ENCODE measurements at places on chromosomes 2 and 18.

DNA sequence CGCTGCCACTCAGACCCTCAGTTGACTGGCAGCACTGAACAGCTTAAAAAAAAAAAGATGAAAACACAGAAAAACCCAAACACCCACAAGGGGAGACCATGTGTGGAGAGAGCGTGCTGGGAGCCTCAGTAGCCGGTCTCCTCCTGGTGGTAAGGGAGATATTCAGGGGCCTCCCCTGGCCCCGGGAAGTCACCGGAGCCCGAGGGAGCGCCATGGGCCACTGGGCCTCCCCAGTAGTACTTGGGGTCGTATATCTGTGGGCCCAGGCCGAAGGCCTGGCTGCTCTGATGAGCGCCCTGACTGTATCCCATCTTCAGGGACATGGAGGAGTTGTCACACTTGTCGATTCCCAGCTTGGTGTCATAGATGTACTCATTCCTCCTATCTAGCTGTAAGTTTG, 145.7 kb upstream of the TEKT4 start:
- no peak for DNase-seq

DNA sequence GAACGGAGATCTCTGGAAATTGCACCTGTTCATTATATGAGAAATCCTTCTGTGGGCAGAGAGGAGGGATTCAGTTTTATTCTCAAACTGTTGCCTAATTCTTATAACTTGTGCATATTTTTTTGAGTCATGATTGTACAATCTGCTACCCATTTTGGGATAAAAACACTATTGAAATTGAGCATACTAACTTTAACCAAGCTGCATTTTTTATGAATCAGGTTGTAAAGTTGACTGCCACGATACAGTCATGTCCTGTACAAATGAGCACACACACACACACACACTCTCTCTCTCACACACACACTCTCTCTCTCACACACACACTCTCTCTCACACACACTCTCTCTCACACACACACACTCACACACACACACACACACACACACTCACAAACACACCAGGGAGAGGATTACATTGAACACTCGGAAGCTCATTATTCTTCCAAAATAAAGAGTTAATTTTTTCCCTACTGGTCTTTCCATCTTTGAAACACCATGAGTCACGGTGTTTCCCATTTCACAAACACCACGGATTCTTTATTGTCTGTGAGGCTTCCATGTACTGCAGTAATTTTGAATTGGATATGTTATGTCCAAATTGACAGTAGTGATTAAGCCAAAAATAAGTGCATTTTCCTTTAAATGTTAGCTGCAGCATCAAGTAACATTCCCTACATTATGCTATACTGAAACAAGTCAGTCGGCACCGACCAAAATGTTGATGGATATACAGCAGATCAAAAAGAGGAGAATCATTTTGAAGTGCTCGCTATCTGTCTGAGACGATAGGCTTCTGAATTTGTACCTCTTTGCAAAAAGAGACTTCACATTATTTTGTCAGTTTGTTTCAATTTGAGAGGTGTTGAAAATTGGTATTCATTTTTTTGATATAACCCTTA, 216.9 kb downstream of the ARHGAP15 start:
- DNase-seq, result no peak

GRCh38 chr2:5722236-5722635, 30.1 kb downstream of the SOX11 start:
- no peak for DNase-seq

DNA sequence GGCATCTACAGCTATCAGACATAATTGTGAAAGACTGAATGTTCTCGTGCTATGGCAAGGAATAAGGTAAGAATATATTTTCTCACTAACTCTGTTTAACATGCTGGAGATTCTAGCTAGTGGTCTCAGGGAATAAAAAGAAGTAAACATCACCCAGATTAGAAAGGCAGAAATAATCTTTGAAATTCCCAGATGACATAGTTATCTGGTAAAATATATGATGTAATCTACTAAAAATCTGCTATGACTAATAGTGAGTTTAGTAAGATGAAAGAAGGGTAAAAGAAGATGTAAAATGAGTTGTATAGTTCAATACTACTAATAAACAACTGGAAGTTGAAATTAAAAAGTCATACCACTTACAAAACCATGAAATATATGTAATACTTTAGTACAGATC, 134.2 kb downstream of the DSC3 start:
- no peak for DNase-seq

DNA sequence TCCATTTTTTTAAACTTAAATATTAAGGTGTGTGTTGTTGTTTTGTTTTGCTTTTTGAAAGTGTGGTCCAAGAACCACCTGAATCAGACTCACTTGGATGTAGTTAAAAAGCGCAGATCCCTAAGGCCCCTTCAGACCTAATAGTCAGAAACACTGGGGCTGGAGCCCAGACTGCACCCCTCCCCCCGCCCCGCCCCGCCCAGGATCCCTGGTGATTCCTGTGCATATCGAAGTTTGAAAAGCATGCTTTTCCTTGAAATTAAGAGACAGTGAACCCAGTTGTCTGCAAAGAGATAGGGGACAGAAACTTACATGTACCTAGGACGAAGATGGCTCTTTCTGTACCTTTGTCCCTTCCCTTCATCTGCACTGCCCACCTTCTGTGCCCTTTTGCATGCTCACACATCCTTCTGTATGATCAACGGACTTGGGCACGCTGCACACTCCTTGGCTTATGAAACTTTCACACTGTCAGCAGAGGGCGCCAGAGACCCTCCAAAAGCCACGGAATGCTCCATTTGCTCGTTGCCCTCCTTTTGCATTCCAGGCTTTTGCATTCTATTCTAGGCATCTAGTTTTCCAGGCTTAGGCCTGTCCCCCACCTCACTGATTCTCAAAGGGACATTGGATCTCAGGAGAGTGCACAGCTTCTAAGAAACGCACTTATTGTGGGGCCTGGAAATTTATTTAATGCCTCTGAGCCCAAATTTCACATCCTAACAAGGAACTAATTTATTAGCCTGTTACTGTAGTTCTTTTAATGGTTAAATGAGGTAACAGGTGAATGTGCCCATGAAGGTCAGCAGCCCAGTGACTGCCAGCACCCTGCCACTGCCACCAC, 32.8 kb upstream of the SLC14A1 start:
- peak; percentile 67 for DNase-seq

GRCh38 chr2:40511661-40512213, 59.8 kb upstream of the SLC8A1 start:
- DNase-seq, result peak; percentile 55

GRCh38 chr2:237630216-237631000, 3.0 kb downstream of the LRRFIP1 start:
- DNase-seq, result no peak

DNA sequence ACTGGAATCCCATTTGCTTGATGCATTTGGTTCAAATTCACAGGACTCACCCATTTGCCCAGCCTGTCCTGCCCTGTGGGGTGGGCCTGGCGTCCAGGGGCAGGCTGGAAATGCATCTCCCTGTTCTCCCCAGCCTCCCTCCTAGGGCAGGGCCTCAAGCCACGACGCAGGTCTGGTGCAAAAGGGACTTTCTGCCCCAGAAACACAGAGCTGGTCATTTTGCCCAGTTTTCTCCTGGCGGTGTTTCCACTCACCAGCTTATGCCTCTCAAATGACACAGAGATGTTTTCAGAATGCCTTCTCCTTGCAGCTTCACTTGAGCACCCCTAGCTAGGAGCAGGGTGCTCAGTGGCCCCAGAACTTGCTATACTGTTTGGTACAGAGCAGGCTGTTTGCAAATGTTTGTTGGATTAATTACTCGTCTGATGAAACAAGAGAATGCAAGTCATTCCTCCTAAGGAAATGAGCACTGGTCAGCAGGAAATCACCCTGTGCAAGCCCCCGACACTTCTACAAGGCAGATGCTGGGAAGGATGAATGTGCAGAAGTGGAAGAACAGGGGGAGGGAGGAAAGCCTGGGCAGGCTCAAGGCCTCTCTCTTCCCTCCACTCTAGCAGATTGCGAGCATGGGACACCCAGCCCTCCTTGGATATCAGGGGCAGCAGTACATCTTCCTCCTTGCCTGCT, 164.3 kb upstream of the APCDD1 start:
- DNase-seq, result no peak

DNA sequence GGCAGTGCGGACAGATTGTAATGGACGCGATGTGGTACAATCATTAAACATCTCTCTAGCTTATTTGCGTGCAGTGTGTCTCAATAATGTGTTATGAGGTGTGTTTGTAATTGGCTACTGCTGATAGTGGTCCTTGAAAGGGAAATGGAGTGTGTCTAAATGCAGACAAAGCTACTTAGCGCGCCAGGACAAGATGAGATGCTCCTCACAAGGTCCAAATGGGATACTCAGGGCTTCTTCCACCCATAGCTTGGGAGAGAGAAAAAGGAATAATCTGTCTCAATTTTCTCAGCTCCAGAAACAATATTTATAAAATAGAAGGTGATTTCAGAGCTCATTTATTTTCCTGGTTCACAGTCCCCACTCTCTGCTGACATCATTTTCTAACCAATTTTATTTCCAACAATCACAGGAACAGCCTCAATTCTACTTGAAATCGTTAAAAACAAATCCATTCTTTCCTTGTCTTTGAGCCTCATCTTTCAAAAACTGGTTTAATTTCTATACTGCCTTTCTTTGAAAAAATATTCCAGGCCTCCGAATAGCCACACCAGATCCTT, 28.5 kb downstream of the GALNT14 start:
- no peak for DNase-seq

GRCh38 chr18:23337599-23338444, 115.3 kb upstream of the RIOK3 start:
- DNase-seq, result peak; percentile 26

GRCh38 chr2:150487537-150488429, at the start of gene RND3:
TSS of gene RND3 (minus strand) at chr2:150487667. CDS start at chr2:150487417, 250 bp downstream.
- DNase-seq, result peak; percentile 99

DNA sequence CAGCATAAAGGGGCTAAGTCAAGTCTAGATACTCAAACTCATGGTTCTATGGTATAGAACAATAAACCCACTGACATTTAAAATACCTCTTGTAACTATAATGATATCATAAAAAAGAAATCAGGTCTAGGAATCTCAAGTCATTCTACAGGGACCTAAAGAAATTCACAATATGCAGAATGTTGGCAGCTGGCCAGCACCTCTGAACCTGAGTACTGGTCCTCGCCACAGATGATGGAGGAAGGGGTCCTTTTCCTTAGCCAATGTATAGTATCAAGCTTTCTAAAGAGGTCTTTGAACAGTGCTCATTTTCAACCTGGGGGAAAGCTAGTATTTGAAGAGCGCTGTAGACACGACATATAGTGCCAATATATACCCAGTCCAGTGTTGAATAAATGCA, 108.4 kb upstream of the ITGB6 start:
- DNase-seq, result no peak

DNA sequence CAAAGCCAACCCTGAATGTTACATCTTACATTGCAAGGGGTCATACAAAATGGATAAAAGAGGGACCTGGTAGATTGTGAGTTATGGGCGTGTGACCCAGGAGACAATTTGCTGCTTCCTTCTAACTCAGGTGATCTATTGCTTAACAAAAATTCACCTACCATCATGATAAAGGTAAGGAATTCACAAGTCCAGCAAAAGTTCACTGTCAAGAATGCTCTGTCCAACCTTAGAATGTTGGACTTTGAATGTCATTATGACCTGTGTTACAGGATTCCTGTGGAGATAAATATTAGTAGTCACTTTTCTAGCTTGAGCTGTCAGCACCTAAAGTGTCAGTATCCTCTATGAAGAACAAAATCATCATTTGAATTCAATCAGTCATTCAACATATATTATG, 7.9 kb upstream of the KLF7 start:
- DNase-seq, result no peak

- no peak for DNase-seq
Measured at GRCh38 chr2:65511306-65511705, 78.9 kb upstream of the SPRED2 start.

GRCh38 chr2:109284826-109285225, 155.8 kb downstream of the SH3RF3 start:
- no peak for DNase-seq

DNA sequence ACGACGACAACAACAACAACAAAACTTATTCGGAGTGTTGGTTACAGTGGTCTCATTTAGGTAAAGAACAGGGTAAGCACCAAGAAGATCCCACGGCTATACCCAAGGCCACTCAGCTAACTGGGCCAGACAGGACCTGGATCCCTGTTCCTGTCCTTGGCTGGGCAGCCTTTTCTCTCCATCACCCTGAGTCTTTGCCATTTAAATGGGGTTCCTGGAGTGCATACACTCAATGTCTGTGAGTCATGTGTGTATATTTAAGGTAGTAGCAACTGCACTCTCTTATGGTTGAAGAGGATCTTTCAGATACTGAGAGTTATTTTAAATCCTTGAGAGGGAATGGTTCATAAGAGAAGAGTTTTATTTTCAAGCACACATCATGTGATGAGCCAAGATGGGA, 35.3 kb downstream of the ADCYAP1 start:
- no peak for DNase-seq

DNA sequence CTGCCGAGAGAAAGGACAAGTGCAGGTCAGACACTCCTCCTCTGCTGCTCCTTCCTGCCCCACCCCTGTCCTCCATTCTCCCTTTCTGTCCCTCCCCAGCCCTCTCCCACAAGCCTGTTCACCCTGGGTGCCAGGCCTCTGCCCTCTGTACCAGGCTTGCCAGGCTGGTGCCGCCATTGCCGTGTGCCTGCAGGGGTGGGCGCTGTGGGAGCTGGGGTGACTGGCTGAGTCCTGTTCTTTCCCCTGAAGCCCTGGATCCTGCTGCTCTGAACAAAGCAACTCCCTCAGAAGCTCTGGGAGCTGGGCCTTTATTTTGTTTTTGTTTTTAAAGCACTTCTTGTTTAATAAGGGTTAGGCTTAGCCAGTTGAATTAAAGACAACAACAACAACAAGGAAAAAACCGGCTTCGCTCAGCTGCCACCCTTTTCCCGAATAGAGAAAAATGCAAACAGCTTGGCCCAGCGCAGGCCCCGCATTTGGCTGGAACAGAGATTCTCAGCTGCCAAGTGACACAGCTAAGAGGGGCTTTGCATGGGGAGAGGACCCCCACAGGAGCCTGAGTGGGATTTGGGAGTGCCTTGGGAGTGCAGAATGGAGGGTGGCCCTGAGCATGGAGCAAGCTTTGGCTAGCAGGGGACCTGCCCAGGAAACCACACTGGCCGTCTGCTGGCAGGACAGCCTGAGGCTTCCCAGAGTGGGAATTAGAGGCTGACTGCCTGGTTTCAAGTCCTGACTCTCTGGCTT, 9.1 kb downstream of the PCARE start:
- DNase-seq, result no peak

- DNase-seq, result no peak
Measured at GRCh38 chr2:142234741-142235140, 103.9 kb upstream of the LRP1B start.

DNA sequence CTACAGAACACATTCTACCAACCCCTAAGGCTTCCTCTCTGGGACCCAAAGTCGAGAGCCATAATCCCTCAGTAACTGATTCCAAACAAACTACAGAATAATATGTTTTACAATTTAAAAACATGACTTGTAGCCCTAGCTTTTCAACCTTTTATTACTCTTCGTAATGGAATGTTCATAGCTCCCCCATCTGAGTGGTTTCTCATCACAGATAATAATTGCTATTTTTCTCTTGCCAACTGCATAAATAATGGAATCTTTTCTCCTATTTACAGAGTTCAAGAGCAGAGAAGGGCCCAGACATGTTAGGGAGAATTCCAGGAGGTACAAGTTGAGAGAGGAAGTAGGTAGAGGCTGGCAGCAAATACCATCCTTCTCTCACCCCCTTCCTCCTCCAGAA, 59.9 kb upstream of the CERS6 start:
- DNase-seq, result peak; percentile 14
